Renal cortical epithelial cell (primary cell): ENCODE measurements at places on chromosomes 4 and X. TPM values are rescaled to one million over a fixed set of nuclear protein-coding genes. Genes with fewer than 3 reads are reported as not detected.

The GDI1 gene
- total RNA-seq: 37.3 and 104 TPM in 2 replicates

The DRD5 gene
- not detected in 2 replicates for total RNA-seq

The SMARCAD1 gene
- 44.3 and 59.4 TPM in 2 replicates for total RNA-seq

- no peak for DNase-seq
Observed at GRCh38 chrX:30653415-30654131, at the start of gene GK. Gene GK, plus strand, starts transcription at chrX:30653423. Its CDS starts 115 bp downstream, at chrX:30653538.

GRCh38 chrX:36436361-36436760 lies 516.8 kb downstream of the CFAP47 start:
- no peak for DNase-seq

- DNase-seq: no peak
Observed at GRCh38 chr4:128287141-128287870, at the start of gene PGRMC2. Gene PGRMC2, minus strand, starts transcription at chr4:128287813. Its CDS starts 23 bp downstream, at chr4:128287790.

DNA sequence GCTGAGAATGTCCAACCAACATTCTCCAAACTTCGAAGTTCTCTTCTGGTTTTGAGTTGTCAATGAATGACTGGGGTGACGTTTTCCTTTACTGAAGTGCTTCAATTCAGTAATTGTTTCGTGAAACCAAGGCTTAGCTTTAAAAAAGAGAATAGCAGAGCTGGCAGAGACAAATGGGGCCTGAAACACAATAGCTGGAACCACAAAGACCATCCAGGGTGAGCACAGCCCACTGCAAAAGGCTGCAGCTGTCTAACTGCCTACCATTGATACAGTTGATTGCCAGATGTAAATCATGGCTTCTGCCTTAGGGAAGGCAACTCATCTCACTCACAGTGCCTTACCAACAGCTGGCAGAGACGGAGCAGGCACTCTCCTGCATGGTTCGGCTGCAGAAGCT lies 78.7 kb upstream of the ZNF518B start:
- no peak for DNase-seq

DNA sequence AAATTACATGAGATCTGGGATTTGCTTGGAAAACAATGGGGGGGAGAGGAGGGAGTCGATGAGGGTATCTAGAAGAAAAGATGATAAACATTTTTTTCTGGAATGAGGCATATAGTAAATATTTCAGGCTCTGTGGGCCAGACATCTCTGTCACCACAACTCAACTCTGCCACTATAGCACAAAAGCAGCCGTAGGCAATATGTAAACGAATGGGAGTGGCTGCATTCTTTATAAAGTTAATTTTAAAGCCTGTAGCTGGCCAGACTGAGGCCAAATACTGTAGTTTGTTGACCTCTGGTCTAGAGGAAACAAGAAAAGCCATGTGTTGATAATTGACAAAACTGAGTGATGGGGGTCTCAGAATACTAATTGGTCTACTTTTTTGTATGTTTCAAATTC lies 14.1 kb upstream of the TCEANC start:
- DNase-seq: peak; percentile 67

DNA sequence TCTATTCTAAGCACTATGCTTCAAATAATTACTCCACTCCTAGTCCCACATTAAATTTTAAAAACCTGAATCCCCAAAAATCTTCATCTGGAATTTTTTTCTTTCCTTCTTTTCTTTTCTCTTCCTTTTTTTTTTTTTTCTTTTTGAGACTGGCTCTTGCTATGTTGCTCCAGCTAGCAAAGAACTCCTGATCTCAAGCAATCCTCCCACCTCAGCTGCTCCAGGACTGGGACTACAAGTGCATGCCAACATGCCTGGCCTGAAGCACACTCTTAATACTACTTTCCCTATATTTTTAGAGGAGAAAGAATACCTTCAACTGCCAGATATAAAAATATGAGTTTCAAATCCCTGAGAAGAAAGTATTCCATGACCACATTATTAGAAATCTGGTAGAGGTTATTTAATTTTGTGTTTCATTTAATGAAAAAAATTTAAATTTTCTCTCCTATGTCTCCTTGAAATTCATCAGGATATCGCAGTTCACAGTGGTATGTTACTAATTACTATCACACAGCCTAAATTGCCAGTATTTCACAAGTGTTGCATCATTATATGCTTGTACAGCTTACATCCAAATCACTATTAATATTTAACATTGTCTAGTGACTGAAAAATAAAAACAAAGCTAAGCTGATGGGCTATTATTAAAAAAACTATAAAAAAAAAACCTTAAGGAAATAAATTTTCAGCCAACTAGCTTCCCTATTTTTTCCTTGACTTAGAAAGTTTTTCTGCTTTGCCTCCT lies 227.8 kb downstream of the NAF1 start:
- DNase-seq: peak; percentile 40
